ENCODE measurements at places on chromosomes 4 and X.

- no peaks in the 10 kb centered on the region for H3K4me1 ChIP-seq
- H3K4me3 ChIP-seq: no peak overlapping the region
- no peaks in the 10 kb centered on the region for H3K36me3 ChIP-seq
- H3K27ac ChIP-seq: no peak overlapping the region
- DNase-seq: no peak
Observed at GRCh38 chrX:67619253-67619652, 75.4 kb downstream of the AR start.

DNA sequence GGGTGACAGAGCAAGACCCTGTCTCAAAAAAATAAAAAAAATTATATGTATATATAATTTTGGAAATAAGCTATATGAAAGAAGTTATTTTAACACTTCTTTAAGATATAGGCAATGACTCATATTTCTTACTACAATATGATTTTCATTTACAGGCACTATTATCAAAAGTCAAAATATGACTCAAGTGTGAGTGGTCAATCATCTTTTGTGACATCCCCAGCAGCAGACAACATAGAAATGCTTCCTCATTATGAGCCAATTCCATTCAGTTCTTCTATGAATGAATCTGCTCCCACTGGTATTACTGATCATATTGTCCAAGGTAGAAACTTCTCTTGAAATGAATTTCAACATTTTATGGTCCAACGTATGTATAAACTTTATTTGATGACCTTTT lies 20.8 kb downstream of the OCIAD1 start:
- no peak for DNase-seq
- no peaks in the 10 kb centered on the region for H3K4me1 ChIP-seq
- H3K27me3 ChIP-seq: no peaks in the 10 kb centered on the region
- H3K4me3 ChIP-seq: no peak overlapping the region
- no peak overlapping the region for H3K27ac ChIP-seq

- peak overlapping the region; percentile 19 for H3K4me3 ChIP-seq
- no peak for DNase-seq
- no peak overlapping the region for H3K27ac ChIP-seq
- peaks cover 5% of the 10 kb centered on the region for H3K4me1 ChIP-seq
Observed at GRCh38 chr4:94208918-94209317, 1.3 kb downstream of the SMARCAD1 start.

DNA sequence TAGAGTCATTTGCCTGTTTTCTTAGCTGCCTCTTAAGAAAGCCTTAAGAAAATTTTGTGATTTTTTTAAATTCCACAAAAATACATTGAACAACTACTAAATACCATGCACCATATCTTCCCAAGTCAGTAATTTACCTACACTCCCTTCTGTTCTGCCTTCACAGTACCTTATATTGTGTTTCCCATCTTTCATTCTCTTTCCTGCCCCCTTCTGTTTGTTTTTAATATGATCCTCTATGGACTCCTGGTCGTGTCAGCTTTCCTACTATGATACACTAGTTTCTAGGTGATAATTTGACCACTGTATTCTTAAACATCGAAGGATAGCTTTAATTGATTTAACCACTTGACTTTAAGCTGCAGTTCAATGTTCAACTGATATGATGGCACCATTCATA lies 297.7 kb upstream of the HAND2 start:
- H3K27me3 ChIP-seq: no peaks in the 10 kb centered on the region
- no peak overlapping the region for H3K27ac ChIP-seq
- DNase-seq: peak; percentile 10
- no peaks in the 10 kb centered on the region for H3K36me3 ChIP-seq
- no peak overlapping the region for H3K4me3 ChIP-seq

DNA sequence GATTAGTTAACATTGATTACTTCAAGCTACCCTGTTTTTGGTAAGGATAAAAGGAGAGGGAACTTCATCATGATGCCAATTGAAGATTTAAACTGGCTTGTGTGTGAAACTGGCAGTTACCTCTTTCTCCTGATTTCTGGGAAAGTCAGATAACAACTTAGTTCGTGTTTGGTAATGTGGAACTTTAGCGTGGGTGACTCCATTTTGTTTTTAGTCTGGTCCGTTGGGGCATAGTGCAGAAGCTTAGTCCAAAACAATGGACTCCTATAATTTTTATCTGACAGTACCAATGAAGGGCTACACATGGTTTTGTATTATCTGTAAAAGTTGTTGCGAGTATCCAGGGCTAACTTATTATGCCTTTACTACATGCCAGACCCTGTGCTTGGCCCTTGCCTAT lies 294.9 kb downstream of the GUCY2F start:
- no peak overlapping the region for H3K27ac ChIP-seq
- no peaks in the 10 kb centered on the region for H3K4me1 ChIP-seq
- no peak for DNase-seq
- H3K27me3 ChIP-seq: no peaks in the 10 kb centered on the region

- no peak overlapping the region for H3K27ac ChIP-seq
- no peaks in the 10 kb centered on the region for H3K4me1 ChIP-seq
- no peaks in the 10 kb centered on the region for H3K27me3 ChIP-seq
- no peaks in the 10 kb centered on the region for H3K36me3 ChIP-seq
- H3K4me3 ChIP-seq: no peak overlapping the region
Observed at GRCh38 chrX:20594985-20595384, 328.3 kb upstream of the RPS6KA3 start.

- H3K27ac ChIP-seq: no peak overlapping the region
- no peak overlapping the region for H3K4me3 ChIP-seq
- H3K36me3 ChIP-seq: no peaks in the 10 kb centered on the region
- H3K4me1 ChIP-seq: no peaks in the 10 kb centered on the region
- H3K27me3 ChIP-seq: no peaks in the 10 kb centered on the region
Observed at GRCh38 chr4:128983771-128984485, 109.4 kb downstream of the SCLT1 start.

GRCh38 chrX:124087000-124087746 lies 125.7 kb downstream of the STAG2 start:
- no peak for DNase-seq
- no peak overlapping the region for H3K4me3 ChIP-seq
- no peak overlapping the region for H3K27ac ChIP-seq
- no peaks in the 10 kb centered on the region for H3K27me3 ChIP-seq
- H3K36me3 ChIP-seq: no peaks in the 10 kb centered on the region
- no peaks in the 10 kb centered on the region for H3K4me1 ChIP-seq

DNA sequence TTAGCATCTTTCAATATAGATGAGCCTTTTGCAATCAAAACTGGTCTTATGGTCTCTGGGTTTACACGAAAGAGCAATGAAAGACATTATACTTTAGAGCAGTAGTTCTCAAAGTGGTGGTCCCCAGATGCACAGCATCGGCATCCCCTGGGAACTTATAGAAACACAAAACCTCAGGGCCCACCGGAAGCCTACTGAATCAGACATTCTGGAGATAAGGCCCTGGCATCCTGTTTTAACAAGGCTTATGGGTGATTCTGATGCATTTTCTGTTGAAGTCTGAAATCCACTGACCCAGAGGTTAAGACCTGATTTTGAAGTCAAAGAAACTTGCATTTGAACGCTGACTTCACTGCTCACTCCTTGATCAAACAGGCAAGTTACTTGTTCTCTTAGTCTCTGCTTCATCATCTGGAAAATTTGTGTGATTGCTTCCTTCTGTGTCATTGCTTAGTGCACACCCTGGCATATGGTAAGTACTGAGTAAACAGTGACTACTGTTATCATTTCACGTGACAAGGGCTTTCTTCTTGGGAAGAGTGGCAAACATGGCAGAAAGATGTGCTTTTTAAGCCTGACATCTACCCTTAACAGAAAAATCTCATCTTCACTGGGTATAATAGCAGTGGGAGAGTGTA lies 14.5 kb downstream of the CHRNA9 start:
- H3K4me1 ChIP-seq: no peaks in the 10 kb centered on the region
- H3K27ac ChIP-seq: no peak overlapping the region
- H3K4me3 ChIP-seq: no peak overlapping the region
- no peaks in the 10 kb centered on the region for H3K27me3 ChIP-seq

All from mesendoderm (in vitro differentiated cells).